ENCODE measurements at places on chromosomes 6 and 20.
A peak's percentile ranks its signal among the peaks of the same experiment; 100 is the strongest.

- DNase-seq = no peak
Observed at GRCh38 chr6:116059713-116060571, 749 bp downstream of the FRK start.

DNA sequence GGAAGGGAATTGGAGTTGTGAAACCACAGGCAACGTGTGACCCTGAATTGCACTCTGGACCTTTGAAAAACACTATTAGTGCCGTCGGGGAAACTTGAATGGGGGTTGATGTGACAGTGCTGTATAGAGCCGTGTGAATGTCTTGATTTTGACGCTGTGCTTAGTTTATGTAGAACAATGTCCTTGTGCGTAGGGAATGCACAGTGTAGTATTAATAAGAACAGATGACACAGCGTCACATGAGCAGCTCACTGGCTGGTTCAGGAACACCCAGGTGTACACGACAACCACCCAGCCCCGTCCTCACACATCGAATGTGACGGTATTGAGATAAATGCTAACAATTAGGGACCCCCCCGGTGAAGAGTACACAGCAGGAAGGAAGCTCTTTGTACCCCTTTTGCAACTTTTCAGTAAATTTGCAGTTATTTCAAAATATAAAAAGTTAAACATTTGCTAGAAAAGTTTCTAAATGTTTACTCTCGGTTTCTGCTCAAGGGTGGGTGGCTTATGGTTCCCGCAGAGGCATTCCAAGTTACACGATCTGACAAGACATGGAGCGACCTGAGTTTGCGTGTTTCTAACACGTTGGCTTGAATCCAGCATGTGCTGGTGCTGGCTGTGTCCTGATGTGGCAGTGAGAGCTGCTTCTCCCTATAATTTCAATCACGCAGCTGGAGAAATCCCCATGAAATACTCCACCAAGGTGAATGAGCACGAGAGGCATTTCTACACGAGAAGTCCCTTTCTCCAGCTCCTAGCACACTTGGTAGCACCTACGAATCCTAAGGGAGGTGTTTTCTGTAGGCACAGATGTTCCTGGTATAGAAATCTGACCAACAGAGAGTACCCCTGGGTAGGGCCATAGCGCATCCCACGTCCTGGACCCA is 208.0 kb upstream of the EXOC2 start:
- no peak for DNase-seq

DNA sequence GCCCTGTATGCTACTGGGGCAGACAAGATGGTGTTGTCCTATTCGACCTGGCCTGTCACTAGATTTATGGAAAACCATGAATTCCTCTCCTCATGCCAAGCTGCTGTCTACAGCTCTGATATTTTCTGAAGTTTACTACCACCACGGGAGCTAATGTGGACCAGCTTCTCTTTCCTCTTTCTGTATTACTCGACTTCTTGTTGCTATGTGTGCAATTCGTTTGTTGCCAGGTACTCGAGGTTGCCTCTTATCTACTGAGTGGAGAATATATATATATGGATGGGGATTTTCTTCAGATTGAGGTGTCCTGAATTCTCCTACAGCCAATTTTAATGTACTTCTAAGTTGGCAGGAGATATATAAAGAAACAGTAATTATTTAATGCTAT is 34.7 kb downstream of the MAN1A1 start:
- no peak for DNase-seq

DNA sequence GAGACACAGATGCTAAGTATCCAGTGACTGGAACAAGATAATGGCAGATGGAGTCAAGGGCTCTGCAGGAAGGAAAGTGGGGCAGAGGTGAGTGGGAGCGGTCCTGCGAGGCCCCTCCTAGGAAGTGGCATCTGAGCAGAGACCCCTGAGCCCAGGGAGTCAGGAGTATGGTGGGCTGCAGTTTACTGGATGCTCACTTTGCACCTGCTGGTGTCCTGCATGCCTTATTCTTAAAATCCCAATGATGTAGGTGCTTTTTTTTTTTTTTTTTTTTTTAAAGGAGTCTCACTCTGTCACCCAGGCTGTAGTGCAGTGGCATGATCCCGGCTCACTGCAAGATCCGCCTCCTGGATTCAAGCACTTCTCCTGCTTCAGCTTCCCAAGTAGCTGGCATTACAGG is 5.6 kb downstream of the CEBPB start:
- DNase-seq = no peak

DNA sequence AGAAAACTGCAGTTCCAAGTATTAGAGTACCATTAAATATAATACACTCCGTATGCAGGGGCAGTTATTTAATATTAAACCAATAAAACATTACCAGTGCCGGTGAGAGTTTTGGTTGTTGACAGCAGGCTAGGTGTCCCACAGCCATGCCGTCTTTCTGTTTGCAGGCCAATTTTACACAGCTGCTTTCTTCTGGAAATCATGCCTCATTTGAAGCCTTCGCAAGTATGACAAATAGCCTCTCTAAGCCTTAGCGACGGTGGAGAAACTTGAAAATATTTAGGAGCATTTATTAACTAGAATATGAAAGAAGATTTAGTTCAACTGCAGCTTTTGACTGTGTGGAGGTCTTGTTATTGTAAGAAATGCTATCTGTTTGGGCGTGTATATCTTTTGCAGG is 226.0 kb downstream of the BMP2 start:
- DNase-seq = no peak

DNA sequence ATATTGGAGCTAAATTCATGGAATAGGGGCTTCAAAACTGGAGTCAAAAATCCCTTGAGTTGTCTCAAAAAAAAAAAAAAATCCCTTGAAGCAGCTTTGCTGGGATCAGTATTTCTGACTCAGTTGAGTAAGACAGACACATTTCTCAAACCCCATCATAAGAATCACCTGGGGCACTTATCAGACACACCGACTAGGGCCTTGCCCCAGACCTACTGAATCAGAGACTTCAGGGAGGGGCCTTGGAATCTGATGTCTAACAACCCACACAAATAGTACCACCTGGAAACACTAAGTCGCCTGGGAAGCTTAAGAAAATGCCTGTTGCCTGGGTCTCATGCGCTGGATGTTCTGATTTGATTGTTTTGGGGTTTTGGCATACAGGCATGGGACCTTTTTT is 44.9 kb upstream of the RNF144B start:
- DNase-seq = no peak

GRCh38 chr6:133277228-133277899 is 36.2 kb downstream of the EYA4 start:
- no peak for DNase-seq

DNA sequence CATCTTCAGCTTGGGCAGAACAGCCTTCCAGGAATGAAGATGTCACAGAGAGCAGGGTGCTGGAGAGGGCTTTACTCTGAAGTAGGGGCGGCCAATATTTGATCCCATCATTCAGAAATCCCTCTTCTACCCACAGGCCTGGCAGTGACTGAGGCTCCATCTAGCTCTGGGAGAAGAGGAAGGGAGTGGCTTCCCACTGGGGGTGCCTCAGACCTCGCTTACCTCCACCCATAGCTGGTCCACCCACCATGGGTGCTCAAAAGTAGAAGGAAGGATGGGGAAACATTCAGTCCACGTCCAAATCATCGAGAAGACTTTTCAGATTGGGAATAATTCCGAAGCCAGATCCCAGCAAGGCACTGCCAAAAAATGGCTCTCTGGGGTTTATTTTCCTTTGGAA is 11.8 kb upstream of the THBD start:
- DNase-seq = no peak

- no peak for DNase-seq
Observed at GRCh38 chr6:26104457-26105108, 17.4 kb downstream of the HFE start.

GRCh38 chr6:167679122-167679736 is 147.5 kb upstream of the AFDN start:
- no peak for DNase-seq

DNA sequence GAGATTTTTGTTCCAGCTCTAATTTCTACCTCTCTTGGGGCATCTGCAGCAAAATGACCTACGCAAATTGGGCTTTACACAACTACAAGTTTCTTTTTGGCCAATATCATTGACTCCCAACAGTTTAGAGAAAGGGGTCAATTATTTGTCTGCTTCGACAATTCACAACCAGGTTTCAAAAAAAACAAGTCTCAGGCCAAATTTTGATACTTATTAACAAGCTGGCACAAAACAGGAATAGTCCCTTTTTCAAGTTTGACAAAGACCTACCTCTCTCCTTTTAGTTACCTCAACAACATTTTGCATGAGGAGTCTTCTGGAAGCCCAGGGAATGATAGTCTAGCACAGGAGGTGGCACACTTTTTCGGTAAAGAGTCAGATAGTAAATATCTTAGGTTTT is 97.9 kb upstream of the TSHZ2 start:
- no peak for DNase-seq

GRCh38 chr6:7198833-7199800 is 91.4 kb downstream of the RREB1 start:
- no peak for DNase-seq

DNA sequence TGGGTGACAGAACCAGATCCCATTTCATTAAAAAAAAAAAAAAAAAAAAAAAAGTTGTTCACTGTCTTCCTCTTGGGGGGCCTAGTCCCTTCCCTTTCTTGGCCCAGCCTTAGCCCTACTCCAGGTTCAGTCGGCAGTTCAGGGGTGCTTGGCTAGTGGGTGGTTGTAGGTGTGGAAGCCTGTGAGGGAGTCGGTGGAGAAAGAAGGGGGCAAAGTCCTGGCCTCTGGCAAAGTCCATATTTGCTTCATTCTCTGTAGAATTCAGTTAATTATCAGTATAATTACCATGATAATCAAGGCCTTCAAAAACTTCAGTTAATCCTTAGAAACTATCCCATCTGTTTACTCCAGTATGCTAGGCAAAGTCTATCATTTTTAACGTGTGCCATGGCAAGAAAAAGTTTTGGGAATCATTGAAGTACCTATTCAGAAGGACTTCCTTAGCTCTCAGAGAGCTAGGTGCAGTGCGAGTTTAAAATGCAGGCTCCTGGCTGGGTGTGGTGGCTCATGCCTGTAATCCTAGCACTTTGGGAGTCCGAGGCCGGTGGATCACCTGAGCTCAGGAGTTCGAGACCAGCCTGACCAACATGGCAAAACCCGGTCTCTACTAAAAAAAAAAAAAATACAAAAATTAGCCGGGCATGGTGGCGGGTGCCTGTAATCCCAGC is 205.7 kb upstream of the ARG1 start:
- no peak for DNase-seq

- DNase-seq = peak; percentile 76
Observed at GRCh38 chr6:164344801-164345291, 930.3 kb downstream of the QKI start.

DNA sequence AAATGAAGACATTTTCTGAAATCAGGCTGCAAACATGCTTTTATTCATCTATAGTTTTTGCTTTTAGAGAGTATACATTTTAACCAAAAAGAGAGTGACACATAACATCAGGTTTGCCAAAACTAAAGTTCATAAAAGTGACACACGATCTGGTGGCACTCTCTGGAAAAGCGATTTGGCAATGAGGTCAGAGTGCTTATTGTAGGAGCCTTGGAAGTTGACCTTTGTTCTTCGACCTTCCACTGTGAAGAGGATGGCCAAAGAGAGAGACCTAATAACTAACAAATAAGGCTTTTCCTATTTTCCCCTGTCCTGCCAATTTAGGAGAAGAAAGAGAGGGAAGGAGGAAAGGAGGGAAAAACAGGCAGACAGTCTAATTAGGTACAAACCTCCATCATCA is 230.1 kb downstream of the SIM1 start:
- DNase-seq = no peak

GRCh38 chr6:107646776-107647438 is 157.0 kb downstream of the SOBP start:
- DNase-seq = no peak

GRCh38 chr6:44782892-44783291 is 395.4 kb downstream of the CDC5L start:
- DNase-seq = no peak

- DNase-seq = no peak
Observed at GRCh38 chr6:87907521-87907920, 140.1 kb upstream of the SPACA1 start.

- no peak for DNase-seq
Observed at GRCh38 chr6:33075208-33075567, 602 bp upstream of the HLA-DPB1 start.

GRCh38 chr6:37051138-37052026 is 45.9 kb downstream of the FGD2 start:
- DNase-seq = peak; percentile 83

DNA sequence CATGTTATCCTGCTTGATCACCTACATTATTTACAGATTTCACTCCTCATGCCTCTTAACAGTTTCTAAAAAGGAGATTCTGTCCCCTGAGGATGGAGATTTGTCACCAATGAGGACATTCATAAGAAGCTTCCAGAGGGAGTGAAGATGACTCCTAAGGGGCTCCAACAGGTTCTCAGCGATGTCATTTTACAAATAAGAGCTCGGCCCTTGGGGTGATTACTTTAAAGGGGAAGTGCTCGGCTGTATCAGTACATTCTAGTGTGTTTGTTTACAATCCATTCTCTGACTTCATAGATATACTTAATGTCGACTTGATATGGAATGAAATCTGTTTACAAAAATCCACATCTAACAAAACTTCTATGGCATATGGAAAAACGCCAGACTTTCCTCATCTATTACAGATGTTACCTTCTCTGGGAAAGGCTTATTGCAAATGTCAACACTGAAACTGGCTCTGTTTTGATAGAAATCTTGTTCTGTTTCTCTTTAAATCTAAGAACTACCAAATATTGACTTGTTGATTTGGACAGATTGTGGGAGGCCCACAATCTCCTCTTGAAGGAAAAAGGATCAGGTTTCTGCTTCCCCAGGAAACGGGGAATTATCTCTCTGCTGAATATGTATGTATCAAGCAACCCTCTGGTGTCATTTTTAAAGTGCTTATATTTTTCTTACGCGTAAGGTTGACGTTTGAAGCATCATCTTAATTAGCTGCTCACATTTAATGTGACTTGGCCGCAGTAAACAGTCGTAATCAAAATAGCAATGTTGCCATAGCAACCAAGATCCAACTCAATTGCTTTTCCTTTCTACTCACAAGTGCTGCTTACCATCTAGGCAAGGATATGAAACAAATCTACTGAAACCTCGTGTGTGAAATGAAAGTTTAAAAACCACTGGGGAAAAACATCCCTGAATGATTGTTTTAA is 95.7 kb downstream of the SHLD1 start:
- peak; percentile 97 for DNase-seq

GRCh38 chr6:74979065-74979766 is 226.6 kb downstream of the COL12A1 start:
- no peak for DNase-seq

DNA sequence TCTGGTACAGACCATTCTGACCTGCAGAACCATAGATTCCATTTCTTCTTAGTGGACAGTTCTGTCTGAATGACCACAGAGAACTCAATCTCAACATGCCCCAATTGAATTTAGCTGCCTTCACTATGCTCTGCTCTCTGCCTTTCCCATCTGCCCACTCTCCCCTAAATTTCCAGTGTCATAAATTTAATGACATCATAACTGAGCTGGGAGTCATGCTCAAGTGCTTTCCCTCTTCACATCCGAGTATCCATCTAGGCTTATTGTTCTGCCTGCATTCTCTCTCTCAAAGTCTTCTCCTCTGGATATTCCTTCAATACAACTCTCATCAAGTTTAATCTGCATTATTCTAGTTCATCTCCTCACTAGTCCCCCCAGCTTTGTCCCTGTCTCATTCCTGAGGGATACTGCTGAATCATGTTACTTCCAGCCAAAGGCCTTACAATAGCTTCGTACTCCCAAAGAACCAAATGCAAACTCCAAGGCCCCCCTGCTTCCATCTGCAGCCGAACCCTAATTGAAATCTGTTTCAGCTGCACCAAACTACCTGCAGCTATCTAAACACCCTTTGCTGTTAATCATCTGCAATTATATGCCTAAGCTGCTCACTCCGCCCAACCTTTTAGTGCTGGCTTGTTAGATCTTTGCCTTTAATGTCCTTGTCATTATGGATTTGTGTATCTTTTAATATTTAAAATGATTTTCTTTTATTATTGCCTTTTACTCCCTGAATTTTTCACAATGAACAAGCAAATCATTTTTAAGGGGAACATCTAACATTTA is 46.1 kb downstream of the SLC35B3 start:
- DNase-seq = no peak

Measured in brain (organoid and tissue), 16 donors.